ENCODE measurements at places on chromosomes 12 and 14.
A peak's percentile ranks its signal among the peaks of the same experiment; 100 is the strongest.

DNA sequence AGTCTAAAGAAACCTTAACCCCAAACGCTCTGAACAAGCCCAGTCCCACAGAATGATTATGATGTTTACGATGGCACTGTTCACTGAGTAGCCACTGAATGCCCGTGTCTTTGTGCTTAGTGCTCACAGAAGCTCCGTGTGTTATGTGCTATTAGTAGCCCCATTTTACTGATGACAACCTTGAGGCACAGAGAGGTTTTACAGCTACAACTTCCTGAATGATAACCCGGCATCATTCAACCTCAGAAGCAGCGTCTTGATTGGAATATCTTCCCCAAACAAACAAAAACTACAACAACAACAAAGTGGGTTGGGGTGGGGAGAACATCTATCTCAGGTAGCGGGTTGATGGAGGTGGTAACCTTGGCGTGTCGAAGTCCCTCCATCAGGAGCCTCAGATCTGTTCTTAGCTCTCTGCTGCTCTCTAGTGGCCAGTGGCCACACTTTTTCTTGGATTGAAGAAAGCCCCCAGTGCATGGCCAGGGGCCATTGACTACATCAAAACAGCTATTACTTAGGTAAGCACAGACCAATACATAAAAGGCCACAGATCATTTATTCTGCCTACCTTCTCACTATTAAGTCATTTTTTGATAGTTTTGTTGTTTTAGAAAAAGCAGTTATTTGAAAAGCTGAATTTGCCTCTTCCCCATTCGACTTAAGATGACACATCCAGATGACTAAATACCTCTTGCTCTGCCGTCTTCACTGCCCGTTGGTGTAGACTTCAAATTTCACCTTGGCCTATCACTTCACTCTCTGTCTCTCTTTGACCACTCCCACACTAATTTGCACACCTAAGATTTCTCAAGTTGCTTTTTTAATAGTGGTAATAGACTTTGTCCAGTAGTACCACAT is 376.9 kb downstream of the GALC start:
- DNase-seq = peak; percentile 71

GRCh38 chr12:3148366-3149000 is 71.3 kb downstream of the TSPAN9 start:
- DNase-seq = no peak

DNA sequence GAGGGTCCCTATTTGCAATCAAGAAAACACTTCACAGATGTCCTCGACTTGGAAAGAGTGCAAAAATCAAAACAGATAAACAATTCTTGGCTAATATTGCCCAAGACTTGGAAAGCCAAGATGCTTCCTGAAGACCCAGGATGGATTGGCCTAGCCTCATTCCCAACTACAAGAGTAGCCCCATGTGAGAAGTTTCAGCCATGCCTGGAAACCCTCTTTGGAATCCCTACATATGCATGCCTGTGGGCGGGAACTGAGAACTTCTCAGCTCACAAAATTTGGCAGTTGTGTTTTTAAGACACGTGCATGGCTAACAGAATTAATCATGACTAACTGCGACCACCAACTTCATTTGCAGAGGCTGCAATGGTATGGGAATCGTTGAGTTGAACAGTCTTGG is 283.2 kb upstream of the TBX3 start:
- DNase-seq = no peak

GRCh38 chr12:122991623-122992275 is 11.3 kb downstream of the ARL6IP4 start:
- no peak for DNase-seq

DNA sequence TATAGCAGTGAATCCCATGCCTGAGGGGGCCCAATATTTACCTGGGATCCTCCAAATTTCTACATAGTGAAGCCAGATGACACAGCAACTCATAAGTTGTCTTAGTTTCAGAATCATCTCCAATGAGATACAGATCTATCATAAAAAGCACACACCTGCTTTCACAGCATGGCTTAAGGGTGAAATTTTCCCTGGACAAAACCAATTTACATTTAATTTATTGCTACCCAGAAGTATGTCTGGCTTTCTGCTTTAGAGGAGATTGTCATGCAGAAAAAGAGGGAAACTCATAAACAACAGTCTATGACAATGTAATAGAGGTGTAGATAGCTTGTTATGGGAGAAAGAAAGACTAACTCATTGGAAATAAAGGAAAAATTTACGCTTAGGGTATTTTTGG is 113.0 kb downstream of the MGAT4C start:
- DNase-seq = no peak

- peak; percentile 11 for DNase-seq
These were observed 201.9 kb downstream of the FOXN3 start for GRCh38 chr14:89215114-89215513.

DNA sequence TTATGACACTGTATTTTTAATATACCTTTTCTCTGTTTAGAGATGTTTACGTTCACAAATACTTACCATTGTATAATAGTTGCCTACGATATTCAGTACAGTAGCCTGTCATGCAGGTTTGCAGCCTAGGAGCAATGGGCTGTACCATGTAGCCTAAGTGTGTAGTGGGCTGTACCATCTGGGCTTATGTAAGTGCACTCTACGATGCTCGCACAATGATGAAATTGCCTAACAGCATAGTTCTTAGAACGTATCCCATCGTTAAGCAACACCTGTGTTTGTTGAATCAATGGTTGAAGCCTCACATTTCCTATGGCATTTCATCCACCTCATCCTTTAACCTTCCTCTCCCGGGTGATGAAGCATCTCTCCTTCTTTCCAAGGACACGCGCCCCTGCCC is 12.5 kb upstream of the EML1 start:
- no peak for DNase-seq

GRCh38 chr12:27975222-27976136 is 2.9 kb upstream of the PTHLH start:
- DNase-seq = peak; percentile 92

GRCh38 chr12:94679554-94680195 is 29.3 kb upstream of the TMCC3 start:
- no peak for DNase-seq

- DNase-seq = no peak
These were observed 25.2 kb downstream of the LIMA1 start for GRCh38 chr12:50258167-50258551.

DNA sequence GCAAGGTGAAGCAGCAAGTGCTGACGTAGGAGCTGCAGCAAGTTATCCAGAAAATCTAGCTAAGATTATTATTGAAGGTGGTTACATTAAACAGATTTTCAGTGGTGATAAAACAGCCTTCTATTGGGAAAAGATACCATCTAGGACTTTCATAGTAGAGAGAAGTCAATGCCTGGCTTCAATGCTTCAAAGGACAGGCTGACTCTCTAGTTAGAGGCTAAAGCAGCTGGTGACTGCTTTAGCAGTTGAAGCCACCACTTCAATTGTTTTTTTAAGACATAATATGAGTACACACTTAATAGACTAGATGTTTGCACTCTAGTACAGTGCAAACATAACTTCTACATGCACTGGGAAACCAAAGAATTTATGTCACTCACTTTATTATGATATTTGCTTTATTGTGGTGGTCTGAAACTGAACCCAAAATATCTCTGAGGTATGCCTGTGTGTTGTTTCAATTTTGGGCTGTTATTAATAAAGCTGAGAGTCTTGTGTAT is 1026.9 kb upstream of the FOXG1 start:
- no peak for DNase-seq

GRCh38 chr12:78871566-78871965 is 7.0 kb downstream of the SYT1 start:
- DNase-seq = no peak

GRCh38 chr14:68473069-68473468 is 319.8 kb downstream of the ZFP36L1 start:
- DNase-seq = no peak

DNA sequence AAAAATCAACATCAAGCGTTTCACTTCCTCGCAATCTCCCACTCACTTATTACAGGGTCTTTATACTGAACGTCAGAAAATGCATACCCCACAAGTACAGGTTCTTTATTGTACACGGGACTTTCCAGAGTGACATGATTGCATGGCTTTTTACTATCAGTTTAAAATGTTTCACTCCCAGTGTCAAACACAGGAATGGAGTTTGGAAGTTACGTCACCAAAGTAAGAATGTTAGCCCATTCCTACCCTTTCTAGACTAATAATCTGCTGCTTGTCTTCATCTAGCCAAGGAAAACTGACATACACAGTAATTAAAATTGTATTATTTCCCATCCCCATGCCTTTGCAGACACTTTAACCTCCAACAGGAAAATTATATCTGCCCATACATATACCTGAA is 624.2 kb downstream of the BCL11B start:
- DNase-seq = no peak

DNA sequence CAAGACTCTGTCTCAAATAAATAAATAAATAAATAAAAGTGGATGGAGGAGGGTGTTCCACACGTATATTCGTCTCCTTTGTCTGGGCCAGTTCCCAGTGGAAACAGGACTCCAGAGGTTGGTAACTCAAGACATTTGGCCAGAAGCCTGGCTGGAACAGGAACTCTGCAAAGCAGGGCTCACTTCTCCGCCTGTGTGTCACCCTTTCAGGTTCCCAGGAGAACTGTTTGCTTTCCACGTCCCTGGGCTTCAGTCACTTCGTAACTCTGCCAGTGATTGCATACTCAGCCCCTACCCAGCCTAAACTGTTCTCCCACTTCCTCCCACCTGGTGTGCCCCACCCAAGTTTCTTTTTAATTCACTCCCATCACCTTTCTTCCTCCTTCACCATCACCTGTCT is 7.0 kb upstream of the UBE2N start:
- DNase-seq = peak; percentile 74

- peak; percentile 70 for DNase-seq
These were observed 126.7 kb upstream of the CCDC196 start for GRCh38 chr14:66359500-66359899.

GRCh38 chr14:76346391-76347160 is 29.4 kb upstream of the ESRRB start:
- DNase-seq = no peak

GRCh38 chr12:27123642-27124041 is 41.3 kb upstream of the C12orf71 start:
- DNase-seq = peak; percentile 58

- DNase-seq = peak; percentile 69
These were observed 24.3 kb upstream of the RGS6 start for GRCh38 chr14:71907793-71908515.

DNA sequence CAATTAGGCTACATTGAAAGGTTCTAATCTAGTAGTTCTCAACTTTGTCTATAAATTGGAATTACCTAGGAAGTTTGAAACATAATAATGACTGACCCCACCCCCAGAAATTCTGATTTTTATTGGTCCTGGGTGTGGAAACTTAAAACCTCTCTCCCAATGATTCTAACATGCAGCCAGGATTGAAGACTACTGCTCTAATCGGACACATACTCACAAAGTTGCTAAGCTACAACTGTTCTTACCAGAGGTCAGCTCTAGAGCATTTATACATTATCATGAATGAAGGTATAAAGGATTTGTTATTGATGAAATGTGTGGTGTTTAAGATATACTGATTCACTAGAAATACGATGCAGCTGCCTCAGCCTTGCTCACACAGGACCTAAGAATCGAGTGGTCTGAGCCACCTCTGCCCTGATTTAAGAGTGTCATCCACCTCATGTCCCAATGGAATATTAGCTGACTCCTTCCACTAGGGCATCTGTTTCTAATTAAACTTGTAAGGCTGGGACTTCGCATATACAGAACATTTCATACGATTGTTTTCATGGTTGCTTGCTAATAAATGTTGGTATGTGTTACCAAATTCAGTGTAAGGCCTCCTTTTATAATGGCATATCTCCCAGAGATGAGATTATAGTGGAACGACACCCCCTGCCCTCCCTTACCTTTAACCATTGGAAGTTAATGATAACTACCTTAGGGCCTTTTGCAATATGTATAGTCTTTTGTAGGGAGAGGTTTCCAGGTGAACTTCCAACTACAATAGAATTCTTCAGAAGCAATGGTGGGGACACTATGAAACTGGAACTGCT is 410.8 kb upstream of the PDE3A start:
- no peak for DNase-seq

DNA sequence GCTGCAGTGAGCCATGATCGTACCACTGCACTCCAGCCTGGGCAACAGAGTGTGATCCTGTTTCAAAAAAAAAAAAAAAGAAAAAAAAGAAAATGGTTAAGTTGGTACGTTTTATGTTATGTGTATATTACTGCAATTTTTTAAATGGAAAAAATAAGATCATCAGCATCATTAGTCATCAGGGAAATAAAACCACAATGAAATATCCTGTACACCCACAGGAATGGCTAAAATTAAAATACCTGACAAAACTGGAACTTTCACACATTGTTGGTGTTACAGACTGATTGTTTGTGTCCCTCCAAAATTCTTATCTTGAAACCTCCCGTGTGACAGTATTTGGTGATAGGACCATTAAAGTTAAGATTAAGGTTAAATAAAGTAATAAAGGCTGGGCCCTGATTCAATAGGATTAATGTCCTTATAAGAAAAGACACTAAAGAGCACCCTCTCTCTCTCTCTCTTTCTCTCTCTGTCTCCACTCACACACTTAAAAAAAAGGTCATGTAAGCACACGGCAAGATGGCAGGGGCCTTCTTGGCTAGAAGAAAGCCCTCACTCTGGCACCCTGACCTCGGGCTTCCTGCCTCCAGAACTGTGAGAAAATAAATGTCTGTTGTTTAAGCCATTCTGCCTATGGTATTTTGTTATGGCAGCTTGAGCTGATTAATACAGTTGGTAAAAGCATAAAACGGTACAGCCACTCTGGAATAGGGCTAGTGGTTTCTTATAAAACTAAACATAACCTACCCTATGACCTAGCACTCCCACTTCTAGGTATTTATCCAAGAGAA is 48.3 kb upstream of the ZFP36L1 start:
- DNase-seq = peak; percentile 32

DNA sequence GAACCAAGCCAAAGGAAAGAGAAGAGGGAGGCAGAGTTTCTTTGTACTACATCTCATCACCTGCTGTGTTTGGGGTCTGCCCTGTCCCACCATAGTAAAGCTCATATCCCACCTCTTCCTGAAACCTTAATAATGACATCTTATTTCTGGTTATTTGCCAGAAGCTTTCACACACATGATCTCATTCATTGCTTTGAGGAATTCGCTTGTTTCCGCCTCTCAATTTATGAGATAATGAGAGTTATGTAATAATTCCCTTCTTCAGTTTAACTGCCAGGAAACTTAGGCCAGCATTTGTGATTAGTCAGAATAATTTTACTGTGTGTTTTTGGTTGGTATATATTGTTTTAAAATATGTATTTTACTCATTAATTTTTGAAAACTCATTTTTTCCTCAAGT is 205.2 kb downstream of the CACNA1C start:
- DNase-seq = no peak

DNA sequence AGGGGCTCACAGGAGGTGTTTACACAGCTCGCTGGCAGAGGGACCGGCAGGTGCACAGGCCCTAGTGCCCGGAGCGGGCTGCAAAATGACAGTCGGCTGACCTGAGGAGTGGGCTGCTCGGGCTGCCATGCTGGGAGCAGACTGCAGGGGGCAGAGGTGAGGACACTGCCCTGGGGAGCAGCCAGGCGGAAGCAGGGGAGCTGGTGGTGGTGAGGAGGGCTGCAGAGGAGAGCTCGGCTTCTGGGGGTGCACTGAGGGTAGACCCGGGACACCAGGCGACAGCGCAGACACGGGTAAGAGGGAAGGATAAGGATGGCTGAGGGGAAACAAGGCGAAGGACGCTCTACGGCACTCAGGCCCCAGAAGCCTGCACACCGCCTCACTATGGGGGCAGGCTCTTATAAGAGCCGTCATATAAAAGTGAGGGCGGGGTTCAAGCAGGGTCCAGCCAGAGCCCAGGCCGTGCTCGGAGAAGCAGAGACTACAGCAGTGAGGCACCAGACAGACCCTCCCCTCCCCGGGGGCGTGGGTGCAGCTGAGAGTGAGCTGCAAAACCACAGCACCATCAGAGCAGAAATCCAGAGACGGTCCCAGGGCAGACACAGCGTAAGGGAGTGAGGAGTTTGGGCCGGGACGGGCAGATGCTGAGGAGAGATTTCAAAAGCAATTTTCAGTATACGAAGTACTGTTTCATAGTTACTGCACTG is 62.5 kb downstream of the CCDC88C start:
- DNase-seq = no peak
